Retina (tissue), 1 donor: ENCODE measurements at places on chromosomes 16 and 17.

- no peak for DNase-seq
Observed at GRCh38 chr17:29753845-29754439, 131.2 kb upstream of the CORO6 start.

- DNase-seq: no peak
Observed at GRCh38 chr17:81335773-81336157, 40.7 kb upstream of the SLC38A10 start.

DNA sequence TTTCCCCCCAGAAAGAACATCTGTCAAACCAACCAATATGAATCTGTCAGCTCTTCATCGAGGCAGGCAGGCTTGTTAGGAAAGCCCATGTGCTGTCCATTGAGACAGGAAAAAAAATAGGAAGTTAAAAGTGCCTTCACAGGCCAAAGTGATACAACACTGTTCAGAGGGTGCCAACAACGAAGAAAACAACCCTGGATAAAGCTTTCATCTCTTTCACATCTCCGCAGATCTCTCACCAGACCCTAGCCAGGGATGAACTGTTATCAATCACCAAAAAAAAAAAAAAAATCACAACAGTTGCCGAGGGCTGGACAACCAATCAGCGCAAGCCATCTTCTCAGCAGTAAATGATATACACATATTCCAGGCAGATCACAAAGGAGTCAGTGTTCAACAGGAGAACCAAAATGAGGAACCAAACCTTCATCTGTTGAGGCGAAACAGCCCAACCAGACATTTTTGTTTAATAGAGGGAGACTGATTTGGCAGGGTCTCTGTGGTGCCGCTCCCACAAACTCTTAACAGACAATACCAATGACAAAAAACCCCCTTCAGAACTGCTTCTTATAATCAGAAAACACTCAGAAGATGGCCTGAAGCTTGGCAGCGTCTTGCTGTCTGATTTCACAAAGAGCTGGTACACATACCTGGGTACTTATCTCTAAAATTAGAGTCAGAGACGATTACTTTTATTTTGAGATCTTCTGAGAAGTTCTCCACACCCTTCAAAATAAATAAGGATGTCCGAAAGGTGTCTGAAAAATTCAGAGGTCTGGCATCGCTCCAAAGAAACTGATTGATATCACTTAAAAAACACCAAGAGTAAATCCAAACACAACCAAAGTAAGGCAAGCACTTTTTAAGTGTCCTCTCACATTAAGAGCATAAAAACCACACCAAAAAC is 1.8 kb downstream of the MAP3K14 start:
- no peak for DNase-seq

- DNase-seq: no peak
Observed at GRCh38 chr17:6422654-6423241, 12.2 kb downstream of the AIPL1 start.

DNA sequence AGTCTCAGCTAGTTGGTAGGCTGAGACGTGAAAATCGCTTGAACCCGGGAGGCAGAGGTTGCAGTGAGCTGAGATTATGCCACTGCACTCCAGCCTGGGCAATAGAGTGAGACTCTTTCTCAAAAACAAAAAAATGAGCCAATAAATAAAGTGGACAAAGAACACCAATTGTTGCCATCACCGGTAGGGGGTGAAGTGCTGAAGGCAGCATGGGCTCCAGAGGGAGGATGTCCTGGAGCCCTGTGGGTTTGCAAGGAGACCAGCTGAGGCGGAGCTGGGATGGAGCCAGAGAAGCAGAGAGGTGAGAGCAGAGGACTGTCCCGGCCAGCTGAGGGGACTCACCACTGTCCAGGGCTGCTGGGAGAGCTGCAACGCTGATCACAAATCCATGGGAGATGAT is 13.8 kb downstream of the CHST6 start:
- DNase-seq: no peak

- DNase-seq: no peak
Observed at GRCh38 chr16:50313596-50314478, 47.5 kb downstream of the ADCY7 start.

DNA sequence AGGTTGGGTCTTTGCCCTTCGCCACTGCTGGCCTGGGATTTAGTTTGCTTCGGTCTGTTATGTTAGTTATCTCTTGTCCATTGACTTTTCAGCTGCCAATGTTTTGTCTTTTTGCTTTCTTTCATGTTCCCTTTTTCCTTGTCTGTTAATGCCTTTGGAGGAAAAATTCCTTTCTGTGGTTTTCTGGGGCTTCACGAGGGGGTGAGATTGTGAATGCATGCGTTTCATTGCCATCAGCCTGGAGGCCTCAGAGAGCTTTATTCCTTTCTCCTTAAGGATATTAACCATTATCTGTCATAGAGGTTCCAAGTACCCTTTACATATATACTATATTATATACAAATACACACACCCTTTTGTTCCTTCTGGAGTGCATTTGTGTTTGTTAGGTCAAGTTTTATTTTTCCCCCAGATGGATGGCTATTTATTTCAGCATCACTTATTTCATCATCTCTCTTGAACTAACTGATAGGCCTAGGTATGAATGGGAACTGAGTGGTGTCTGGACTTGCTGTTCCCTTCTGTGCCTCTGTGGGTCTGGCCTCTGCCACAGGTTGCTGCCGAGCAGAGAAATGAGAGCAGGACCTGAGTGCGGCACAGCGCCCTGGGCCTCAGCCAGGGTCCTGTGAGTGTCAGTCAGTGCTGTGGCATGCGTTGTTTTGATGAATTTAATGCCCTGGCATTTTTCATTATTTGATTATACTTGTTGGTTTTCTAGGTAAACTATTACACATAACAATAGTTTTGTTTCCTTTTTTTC is 193.4 kb downstream of the LGALS9B start:
- DNase-seq: no peak

GRCh38 chr16:16032271-16032979 is 83.0 kb downstream of the ABCC1 start:
- no peak for DNase-seq

GRCh38 chr16:31350275-31351005 is 4.5 kb upstream of the ITGAX start:
- no peak for DNase-seq

DNA sequence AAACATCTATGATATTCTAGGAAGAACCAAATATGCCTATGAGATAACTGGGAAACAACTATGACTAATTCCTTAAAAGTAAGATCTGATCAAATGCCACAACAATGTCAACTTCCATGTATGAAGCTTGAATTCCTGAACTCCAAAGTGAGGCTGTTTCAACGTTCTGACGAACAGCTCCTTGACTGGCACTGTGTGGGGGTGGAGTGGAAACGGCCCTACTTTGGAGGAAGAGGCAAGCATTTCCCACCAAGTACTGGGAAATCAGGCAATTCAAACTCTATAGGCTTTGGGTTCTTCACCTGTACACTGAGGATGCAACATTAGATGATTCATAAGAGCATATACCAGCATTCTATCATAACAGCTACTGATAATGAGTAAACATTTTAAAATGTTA is 187.2 kb downstream of the CDK5R1 start:
- DNase-seq: no peak

DNA sequence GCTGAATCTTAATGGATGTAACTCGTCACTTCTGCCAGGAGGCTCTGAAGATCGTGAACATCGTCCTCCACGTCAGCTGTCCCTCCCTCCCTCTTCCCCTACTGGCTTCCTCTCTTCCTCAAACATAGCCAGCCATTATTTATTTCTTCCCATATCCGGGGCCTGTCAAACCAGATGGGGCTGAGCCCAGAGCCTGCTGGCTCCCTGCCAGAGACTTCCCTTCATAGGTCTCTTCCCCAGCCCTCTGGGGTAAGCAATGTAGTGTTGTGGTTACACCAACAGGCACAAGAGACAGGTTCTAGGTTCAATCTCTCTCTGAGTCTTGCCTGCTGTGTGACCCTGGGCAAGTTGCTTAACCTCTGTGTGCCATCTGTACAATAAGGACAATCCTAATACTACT is 40.1 kb upstream of the ZFP90 start:
- DNase-seq: no peak

DNA sequence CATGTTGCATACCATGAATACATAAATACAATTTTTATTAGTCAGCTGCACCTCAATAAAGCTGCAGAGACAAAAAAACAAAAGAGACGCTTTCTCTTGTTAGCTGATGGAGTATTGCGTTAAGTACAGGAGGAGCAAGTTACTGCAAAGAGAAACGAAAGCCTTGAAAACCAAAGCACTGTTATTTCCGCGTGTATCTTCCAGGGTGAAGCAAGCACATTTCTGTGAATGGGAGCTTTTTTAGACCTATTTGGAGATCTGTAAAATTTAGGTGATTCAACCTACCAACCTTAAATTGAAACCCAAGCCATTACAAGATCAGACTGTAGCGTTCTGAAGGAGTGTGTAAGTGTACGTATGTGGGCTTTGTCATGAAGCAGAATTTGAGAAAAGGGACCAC is 390.4 kb downstream of the SOX9 start:
- no peak for DNase-seq

DNA sequence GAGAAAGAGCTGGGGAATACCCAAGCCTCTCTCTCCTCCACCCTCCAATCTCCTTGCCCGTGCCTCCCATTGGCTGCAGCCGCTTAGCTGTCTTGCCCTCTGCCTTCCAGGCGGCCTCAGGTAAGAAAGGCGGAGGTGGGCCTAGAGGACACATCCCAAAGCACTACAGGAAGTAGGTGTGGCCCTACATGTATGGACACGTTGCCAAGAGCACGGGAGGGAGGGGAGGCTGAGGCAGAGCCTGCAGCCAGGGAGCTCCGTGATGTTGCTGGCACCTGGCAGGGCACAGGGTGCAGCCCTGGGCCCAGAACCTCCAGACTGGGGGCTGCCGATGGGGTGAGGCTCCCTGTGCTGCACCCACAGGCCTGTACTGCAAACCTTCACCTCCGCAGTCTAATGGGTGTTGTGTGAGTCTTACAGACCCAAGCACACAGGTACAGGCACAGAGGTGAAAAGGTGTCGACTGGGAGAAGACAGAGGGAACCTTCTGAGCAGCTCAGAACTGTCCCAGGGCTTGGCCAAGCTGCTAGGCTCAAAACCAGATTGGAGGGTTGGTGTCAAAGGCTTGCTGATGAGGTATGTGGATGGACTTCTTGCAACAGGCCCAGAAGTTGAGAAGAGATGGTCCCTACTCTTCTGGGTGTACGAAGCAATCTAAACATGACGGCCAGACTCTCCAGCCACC is 23.5 kb upstream of the FOXK2 start:
- no peak for DNase-seq

DNA sequence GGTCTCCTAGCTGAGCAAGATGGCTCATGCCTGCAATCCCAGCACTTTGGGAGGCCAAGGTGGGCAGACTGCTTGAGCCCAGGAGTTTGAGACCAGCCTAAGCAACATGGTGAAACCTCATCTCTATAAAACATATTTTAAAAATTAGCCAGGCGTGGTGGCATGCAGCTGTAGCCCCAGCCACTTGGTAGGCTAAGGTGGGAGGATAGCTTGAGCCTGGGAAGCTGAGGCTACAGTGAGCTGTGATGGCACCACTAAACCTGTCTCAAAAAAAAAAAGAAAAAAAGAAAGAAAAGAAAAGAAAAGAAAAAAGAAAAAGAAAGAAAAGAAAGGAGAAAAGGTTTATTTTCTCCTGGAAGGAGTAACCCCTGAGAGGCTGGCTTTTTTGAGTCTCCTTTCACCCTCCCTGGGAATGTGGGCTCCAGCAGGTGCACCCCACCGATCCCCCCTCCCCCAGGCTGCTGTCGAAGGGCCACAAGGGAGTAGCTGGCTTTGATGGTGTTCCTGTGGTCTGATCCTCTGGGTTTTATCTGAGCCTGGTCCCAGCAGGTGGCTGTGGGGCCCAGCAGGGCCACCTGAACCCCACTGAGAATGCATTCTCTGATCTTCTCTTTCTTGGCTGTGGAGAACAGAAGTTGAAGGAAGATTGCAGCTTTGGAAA is 29.9 kb upstream of the TNRC6C start:
- no peak for DNase-seq

GRCh38 chr16:66189951-66190350 is 176.5 kb upstream of the CDH5 start:
- DNase-seq: no peak

- DNase-seq: peak; percentile 72
Observed at GRCh38 chr17:59329176-59330052, 2.0 kb upstream of the YPEL2 start.

DNA sequence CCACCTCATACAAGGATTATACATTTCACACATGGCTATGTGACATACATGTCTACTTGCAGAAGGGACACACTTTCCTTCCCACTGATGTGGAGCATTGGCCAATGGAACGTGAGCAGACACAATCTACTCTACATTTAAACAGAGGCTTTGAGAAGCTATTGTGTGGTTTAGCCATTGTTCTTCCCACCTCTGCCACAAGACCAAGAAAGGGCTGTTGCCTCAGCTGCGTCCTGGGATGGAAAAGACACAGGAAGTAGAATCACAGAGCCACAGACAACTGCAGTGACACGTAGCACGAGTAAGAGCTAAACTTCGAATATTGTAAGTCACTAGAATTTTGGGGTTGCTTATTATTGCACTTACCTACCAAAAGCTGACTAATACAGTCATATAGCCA is 33.3 kb downstream of the PRKCB start:
- DNase-seq: no peak

GRCh38 chr17:50645748-50646682 is 11.3 kb downstream of the ABCC3 start:
- no peak for DNase-seq

- no peak for DNase-seq
Observed at GRCh38 chr16:56399047-56399446, 26.3 kb downstream of the AMFR start.

- DNase-seq: no peak
Observed at GRCh38 chr16:57947261-57947660, 23.7 kb downstream of the CNGB1 start.

DNA sequence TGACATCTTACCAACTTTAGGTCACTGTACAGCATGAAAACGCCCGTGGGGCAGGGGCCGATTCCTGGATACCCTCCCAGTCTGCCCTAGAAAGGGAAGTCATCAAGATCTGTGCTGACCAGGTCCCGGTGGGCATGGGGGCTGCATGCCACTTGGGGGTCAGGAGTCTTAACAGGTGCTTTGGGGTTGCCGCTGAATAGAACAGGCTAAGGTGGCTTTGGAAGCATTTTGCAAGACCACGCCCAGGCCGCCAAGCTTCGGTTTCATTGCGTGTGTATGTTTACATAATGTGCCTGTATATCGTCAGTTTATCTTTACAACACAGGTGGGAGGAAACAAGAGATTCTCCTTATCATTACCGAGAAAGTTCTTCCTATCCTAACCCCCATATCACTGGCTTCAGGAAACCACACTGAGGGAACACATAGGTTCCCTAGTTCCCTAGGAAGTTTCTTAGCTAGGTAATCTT is 13.3 kb upstream of the USP36 start:
- DNase-seq: no peak

DNA sequence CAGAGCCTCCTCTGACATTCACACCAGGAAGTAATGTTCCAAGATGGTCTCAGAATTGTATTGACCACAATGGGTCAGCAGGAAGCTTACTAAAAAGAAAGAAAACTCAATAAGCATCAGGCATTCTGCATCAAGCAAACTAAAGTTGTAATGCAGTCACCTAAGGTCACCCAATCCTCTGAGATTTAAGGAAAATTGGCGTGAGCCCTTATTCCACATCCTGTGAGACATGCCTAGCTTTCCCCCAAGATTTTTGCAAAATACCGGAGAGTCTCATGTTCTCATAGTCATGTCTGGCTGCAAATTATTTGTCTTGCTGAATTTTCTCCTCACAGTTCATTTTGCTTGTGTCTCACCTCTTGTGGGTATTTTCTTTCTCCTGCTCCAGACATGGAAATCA is 417.1 kb upstream of the SOX9 start:
- DNase-seq: no peak

- peak; percentile 93 for DNase-seq
Observed at GRCh38 chr16:90022209-90023077, 3.2 kb upstream of the DBNDD1 start.
